Left ventricle myocardium inferior (tissue), 1 donor: ENCODE measurements at places on chromosomes 12 and 14.
A peak's percentile ranks its signal among the peaks of the same experiment; 100 is the strongest.

DNA sequence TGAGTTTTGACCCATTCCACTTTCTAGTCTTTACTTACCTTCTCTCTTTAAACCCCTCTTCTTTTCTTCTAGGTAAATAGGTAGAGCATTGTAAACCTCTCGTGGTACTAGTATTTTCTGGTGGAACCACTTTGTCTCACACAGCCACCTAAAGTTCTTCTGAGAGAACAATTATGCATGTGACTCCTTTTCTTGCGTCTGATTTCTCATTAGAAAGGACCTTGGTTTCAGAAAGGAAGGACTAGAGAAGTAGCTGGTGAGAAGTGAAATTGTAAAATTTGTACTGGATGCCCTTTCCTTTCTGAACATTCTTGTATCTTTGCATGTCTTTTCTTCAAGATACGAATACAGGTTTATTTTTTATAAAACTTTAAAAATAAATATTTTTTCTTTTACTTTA is 99.0 kb downstream of the NUBPL start:
- DNase-seq: no peak

DNA sequence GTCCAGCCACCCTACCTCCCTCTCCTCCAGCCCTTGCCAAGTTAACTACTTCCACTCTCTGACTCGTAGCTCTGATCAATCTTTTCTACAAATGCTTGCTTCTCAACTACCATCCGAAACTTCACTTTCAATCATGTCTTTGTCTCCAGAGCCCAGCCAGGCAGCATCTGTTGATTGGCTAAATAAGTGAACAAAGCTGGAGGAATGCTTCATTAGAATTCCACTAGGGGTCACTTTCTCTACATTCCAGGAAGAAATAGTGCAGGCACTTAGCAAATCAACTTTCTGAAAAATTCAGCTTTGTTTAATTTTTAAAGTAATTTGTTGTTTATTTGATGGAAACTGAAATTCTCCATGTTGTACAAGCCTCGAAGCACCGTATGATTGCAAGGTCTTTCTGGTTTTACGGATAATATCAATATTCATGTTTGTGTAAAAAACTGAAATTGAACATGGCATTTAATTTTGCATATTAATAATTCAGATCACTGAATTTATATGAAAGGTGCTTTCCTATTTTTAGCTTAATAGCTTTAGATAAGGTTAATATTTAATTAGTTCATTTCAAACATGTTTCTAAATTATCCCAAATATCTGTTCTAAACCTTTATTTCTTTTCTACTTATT is 32.4 kb upstream of the HELB start:
- DNase-seq: no peak

DNA sequence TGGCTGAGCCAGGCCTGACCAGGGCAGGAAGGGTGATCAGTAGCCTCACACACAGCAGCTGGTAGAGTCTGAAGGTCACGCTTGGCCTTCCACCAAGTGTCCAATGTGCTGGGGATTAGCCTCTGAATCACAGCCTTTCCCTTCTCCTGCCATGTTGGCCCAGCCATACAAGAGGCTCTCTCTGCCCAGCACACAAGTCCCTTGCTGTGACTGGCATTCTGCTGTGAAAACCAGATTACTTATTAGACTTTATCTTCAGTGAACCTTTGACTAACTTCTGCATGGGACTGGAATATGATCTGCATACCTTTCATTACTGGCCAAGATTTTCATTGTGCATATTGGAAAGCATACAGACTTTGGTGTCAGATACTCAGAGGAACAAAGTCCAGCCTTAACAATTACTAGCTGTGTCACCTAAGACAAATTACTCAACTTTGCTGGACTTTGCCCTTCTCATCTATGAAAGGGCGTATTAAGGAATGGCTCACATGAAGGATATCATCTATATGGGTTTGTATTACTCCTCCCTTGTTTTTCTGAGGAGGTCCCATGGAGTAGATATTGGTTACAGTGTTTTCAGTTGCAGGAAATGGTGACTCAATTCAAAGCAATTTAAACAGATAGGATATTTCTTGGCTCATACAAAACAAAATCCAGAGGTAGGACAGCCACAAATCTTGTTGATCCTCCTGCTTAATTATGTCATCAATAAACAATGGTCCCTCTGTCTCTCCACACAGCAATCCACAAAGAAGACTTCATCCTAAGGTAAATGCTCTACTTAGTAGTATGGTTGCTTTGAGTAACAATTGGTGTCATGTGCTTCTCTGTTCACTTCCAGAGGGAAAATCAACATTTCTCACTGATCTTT is 99.6 kb downstream of the DYRK2 start:
- no peak for DNase-seq

GRCh38 chr12:100987552-100988521 is 193.3 kb downstream of the ANO4 start:
- no peak for DNase-seq

- no peak for DNase-seq
Measured at GRCh38 chr12:16763901-16764300, 157.9 kb upstream of the LMO3 start.

- DNase-seq: no peak
Measured at GRCh38 chr12:4177262-4177661, 96.3 kb upstream of the CCND2 start.

DNA sequence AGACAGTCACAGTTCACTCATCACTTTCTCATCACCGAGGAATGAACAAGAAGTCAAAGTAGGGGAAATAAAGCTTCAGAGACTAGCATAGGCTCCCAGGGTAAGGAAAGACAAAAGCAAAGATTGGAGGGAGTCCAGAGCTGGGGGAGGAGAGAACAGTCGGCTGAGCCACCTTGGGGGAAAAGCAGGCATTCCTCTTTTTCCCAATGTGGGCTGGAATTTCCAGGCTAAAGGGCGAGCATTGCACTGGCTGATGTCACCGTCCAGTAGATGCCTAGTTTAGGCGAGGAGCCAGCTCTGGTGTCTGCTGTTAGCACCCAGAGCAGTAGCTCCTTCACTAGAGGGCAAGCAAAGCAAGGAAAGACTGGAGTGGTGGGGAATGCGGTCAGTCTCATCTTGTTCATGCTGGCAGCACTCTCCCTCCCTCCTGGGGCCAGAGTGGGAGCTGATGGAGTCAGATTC is 8.5 kb upstream of the KRT75 start:
- DNase-seq: no peak

DNA sequence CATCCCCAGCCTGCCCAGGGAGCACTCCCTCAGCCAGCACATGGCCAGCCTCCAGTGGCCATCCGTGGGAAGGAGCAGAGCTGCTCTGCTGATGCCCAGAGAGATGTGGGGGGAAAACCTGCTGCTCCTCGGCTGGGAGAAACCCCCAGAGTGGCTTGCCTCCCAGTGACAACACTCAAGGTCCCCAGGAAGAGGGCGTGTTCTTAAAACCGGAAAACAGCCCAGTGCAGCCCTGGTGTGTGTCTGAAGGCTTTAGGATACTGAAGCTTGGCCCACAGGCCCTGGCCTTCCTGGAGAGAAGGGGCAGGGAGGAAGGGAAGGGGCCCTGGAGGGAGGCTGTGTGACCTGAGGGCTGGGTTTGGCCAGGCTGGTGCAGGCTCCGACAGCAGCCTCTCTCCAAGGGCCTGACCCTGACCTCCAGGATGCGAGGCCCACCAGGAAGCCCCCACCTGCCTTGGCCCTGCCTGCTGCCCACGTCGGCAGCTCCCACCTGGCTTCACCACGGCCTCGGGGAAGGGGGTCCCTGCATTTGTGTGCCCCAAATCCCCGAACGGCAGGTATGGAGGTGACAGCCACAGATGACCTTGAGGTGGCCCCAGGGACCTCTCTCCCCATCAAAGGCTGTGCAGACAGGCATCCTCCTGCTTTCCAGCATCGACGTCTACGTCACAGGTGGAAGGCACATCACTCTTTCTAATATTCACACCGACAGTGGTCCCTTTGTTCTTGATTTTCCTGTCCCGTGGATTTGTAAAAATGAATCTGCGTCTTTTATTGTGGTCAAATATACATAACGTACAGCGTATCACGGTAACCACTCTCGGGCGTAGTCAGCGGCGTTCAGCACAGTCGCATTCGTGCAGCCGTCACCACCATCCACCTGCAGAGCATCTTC is 190.0 kb upstream of the C14orf180 start:
- DNase-seq: no peak

DNA sequence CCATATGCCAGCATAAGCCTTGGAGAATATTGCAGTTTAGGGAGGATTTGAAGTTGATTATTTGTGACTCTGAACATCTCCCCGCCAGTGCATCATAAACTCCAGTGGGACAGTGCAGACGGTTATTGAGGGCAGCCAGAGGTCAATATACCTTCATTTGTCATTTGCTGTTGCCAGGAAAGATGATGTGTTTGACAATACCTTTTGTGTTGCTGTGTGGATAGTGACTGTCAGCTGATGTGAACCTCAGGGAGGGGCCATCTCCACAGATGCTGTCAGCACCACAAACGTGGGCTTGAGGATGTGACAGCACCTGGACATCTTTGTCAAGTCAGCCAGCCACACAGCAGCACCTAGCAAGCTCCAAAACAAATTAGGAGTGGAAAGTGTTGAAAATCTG is 11.5 kb downstream of the CCDC198 start:
- DNase-seq: no peak

DNA sequence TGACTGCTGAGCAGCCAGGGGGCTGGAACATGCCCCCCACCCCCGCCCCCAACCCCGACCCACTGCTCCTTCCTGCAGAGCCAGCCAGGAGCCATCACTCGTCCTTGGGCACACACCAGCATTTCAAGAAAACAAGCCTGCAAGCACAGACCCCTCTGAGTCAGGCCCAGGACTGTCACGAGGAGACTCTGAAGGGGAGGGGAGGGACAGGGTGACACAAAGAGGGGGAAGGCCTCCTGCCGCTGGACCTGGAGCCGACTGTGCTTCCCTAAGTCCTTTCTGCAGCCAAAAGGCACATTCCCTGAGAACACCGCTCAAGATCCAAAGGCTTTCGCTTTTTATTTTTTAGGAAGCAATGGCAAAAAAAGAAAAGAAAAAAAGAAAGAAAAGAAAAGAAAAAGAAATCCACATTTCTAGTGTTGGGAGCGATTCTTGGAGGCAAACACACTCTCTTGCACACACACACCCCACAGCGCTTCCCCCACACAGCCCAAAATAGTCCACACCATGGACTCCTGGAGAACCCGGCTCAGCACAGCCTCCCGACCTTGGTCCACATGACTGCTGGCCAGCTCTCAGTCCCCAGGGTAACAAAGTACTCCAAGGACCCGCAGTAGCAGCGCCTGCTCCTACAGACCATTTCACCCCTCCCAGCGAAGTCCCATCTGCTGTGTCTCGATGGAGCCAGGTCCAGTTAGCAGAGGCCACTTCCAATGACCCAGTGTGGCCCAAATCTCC is 101.7 kb downstream of the DPF3 start:
- peak; percentile 75 for DNase-seq

GRCh38 chr12:90075685-90076084 is 367.0 kb upstream of the ATP2B1 start:
- DNase-seq: no peak

DNA sequence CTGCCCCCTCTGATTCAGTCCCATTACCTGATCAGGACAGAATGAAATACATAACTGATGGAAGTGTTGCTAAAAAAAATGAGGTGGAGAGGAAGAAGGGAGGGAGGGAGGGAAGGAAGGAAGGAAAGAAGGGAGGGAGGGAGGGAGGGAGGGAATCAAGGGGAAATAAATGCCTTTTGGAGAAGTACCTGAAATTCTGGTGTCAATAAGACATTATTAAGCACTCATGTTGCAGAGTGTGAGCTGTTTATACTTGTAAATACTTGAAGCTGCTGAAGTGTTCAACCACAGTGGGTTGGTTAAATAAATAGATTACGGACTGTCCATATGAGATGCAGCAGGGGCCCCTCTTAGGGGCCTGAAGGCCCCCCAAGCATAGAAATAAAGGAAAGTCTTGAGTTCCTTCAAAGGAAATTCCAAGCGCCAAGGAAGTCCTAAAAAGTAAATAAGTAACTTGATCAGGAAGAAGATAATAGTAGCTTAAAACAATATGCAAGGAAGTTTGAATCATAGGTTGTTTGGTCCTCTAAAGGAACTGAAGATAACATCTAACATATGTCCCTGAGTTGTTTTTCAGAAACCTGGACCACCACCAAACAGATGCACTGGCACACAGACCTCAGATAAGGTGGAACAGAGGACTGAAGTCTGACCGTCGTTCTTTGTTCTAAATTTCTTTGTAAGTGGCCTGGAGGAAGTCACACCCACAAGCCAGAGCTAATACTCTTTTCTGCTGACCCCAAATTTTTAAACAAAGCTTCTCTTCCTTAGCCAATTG is 110.8 kb downstream of the SEC23A start:
- DNase-seq: no peak

- DNase-seq: peak; percentile 25
Measured at GRCh38 chr12:116456330-116457082, 102.7 kb upstream of the MAP1LC3B2 start.

DNA sequence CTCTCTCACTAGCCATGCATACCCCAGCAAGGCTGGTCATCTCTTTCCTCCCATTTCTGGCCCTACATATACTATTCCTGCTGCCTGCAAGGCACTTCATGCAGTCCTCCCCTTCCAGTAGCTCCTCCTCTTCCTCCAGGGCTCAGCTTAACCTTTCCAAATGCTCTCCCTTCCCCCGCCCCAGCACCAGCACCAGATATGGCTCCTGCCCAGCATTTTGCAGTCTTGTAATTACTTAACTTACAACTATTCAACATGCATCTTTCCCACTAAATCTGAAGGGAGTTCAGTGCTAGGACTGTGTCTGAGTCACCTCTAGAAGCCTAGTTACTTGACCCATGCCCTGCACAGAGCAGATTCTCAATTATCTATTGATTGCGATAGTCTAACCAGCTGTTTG is 1.8 kb upstream of the FBXO21 start:
- DNase-seq: no peak

- no peak for DNase-seq
Measured at GRCh38 chr12:92226071-92226661, 80.5 kb upstream of the BTG1 start.

DNA sequence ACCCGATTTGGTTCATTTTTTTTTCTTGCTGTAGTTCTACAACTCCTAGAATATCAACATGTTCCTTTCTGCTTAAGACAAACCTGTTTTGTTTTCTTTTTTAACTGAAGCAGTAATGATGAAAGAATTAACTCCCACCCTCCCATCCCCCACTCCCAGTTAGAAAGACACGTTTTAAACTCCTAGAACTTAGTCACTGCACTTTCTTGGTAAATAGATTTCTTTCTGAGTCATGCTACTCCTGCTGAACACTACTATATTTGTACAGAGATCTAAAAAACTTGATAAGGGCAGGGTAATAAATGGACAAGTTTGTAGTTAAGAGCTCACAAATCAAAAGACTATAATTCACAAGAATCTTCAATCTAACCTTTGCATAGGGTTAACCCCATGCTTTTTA is 118.9 kb upstream of the PTPRB start:
- DNase-seq: no peak

- no peak for DNase-seq
Measured at GRCh38 chr12:122141911-122142725, 31.9 kb downstream of the IL31 start.
